ENCODE measurements at places on chromosomes 2 and 18.

DNA sequence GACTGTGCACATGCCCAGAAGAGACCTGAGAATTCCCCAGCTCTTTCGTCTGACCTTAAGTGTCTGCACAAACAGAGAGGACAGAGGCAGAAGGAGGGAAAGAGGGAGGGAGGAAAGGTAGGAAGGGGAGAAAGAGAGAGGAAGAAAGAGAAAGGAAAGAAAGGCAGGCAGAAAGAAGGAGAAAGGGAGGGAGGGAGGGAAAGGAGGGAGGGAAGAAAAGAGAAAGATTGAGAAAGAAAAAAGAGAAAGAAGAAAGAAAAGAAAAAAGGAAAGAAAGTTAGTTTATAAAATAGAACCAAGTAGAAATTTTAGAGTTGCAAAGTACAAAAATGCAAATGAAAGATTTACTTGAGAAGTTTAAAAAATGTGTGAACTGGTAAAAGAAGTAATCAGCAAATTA lies 7.4 kb upstream of the POLR1B start:
- DNase-seq = no peak

DNA sequence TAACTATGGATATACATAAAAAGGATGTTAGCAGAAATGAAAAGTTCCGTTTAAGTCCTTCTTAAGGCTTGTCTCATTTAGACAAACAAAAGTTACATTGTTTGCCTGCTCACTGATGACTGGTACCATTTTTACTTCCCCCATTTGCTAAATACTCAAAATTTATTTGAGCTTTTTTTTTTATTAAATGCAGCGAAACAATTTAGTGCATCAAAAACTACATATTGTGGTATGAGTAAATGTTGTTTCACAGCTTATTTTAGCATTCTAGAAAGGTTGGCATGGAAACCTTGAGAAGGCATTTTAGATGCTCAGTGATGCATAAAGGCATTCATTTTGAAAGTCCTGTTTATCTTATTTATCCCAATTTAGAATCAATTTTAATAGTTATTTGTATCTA lies 100.0 kb downstream of the MAP2 start:
- peak; percentile 18 for DNase-seq

GRCh38 chr18:3015851-3016250 lies 2.9 kb upstream of the LPIN2 start:
- DNase-seq = no peak

GRCh38 chr2:20877960-20878359 lies 55.1 kb upstream of the LDAH start:
- DNase-seq = no peak

GRCh38 chr18:58638441-58638840 lies 9.6 kb upstream of the ALPK2 start:
- DNase-seq = no peak

- peak; percentile 46 for DNase-seq
Measured at GRCh38 chr2:5690718-5691220, 1.4 kb upstream of the SOX11 start.

DNA sequence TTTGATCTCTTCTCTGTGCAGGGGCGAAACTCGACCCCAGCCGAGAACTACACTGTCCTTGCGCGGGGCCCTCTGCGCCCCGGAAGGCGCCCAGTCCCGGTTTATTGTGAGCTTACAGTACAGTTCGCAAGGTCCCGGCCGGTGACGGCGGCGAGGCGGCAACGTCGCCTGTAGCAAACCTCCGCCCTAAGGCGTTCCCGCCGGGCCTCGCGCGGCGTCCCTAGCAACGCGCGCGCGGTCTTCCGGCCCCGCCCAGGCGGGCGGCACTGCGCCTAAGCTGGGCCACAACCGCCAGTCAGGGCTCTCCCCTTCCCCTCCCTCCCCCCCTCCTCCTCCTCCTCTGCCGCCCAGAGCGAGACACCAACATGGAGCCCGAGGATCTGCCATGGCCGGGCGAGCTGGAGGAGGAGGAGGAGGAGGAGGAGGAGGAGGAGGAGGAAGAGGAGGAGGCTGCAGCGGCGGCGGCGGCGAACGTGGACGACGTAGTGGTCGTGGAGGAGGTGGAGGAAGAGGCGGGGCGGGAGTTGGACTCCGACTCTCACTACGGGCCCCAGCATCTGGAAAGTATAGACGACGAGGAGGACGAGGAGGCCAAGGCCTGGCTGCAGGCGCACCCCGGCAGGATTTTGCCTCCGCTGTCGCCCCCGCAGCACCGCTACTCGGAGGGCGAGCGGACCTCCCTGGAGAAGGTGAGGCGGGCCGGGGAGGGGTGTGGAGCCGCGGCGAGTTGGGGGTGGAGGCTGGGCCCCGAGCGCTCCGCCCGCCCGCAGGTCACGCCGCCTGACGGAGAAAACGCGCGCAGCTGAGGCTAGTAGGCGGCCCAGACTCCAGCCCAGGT lies at the start of gene ALMS1:
ALMS1 (plus strand) TSS at position 333 of the 838 bp plus-strand sequence; CDS start at position 366, 33 bp downstream.
- peak; percentile 74 for DNase-seq

- no peak for DNase-seq
Measured at GRCh38 chr18:29853126-29853525, 1189.4 kb downstream of the DSC3 start.

- peak; percentile 20 for DNase-seq
Measured at GRCh38 chr18:12744103-12744502, 41.3 kb downstream of the PSMG2 start.

DNA sequence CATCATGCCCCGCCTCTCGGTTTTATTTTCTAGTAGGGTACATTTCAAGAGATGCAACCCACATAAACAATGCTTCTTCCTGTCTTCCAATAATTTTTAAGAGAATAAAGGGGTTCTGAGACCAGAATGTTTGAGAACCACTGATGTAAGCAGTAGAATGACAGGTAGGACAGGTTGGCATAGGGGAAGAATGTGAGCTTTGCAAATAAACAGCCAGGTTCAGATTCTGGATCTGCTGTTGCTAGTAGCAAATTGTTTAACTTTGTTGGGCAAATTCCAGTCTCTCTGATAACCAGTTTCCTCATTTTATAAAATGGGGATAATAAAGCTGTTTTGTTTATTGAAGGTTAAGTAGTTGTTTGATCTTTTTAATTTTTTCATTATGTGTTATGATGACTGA lies 32.8 kb downstream of the SOCS6 start:
- DNase-seq = no peak

GRCh38 chr2:44838116-44838790 lies 103.2 kb upstream of the SIX3 start:
- DNase-seq = no peak

- no peak for DNase-seq
Measured at GRCh38 chr2:113851640-113852039, 38.2 kb upstream of the ACTR3 start.

GRCh38 chr18:56285387-56286065 lies 352.9 kb downstream of the TXNL1 start:
- no peak for DNase-seq

GRCh38 chr2:184680825-184681224 lies 82.5 kb downstream of the ZNF804A start:
- no peak for DNase-seq

- no peak for DNase-seq
Measured at GRCh38 chr2:70123829-70124116, 36.5 kb downstream of the PCBP1 start.

DNA sequence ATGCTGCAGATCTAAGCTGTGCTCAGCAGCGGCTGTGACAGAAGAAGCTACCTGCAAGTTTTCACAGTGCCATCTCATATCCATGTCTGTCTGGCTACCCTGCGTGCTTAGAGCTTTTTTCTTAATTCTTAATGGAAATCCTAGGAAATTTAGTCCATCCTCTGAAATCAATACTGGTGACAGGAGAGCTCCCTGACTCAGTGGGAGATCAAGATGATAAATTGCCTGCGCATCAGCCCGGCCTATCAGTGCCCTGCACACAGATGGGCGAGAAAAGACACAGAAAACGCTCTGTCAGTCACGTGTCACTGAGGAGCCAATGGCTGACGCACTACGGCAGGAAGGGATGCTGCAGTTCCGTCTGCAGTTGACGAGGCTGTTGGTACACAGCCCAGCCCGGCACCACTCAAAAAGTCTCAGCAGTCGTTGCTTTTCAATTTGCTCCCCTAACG lies 819.6 kb upstream of the FSHR start:
- peak; percentile 90 for DNase-seq

GRCh38 chr2:150675807-150676206 lies 188.3 kb upstream of the RND3 start:
- DNase-seq = no peak

GRCh38 chr2:22487541-22487940 lies 897.4 kb upstream of the KLHL29 start:
- no peak for DNase-seq

GRCh38 chr2:218877891-218878290 lies 2.8 kb upstream of the WNT10A start:
- no peak for DNase-seq

DNA sequence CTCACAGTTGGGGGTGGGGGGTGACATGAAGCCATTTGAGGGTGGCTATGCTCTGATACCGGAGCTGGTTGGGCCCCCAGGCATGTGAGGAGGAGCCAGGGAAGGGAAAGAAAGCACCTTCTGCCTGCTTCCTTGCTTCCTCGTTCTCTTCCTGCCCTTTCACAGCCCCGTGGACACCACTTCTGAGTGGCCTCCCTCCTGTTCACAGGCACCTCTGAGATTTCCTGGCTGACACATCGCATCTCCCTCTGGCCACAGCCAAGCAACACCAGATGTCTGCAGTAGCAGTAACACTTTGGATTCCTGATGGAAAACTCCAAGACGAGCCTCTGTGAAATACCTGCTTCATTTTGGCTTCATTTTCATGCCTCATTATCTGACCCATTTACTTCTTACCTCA lies 64.7 kb upstream of the ST3GAL5 start:
- DNase-seq = no peak

DNA sequence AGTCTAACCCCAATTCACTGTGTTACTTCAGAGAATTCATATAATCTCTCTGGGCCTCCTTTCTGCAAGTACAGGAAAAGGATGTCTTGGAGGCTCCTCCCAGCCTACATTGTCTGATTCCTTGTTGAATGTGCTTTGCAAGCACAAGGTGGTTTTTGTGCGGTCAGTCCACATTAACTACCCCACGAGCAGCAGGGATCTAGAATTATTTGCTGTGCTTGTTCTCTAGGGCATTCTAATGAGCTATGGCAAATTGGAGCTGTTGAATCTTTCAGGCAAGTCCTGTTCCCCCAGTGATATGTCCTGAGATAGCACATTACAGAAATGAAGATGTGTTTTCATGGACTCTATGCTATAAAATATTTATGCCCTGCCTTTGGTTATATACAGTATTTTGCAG lies 349.4 kb downstream of the SLC4A3 start:
- DNase-seq = no peak

- DNase-seq = no peak
Measured at GRCh38 chr2:215032153-215032552, 106.3 kb downstream of the ABCA12 start.

- no peak for DNase-seq
Measured at GRCh38 chr18:22250591-22250996, 81.2 kb downstream of the GATA6 start.

- DNase-seq = peak; percentile 41
Measured at GRCh38 chr2:37344453-37345361, at the start of gene QPCT. TSS of gene QPCT (plus strand) at chr2:37344630. CDS start at chr2:37344732, 102 bp downstream.

DNA sequence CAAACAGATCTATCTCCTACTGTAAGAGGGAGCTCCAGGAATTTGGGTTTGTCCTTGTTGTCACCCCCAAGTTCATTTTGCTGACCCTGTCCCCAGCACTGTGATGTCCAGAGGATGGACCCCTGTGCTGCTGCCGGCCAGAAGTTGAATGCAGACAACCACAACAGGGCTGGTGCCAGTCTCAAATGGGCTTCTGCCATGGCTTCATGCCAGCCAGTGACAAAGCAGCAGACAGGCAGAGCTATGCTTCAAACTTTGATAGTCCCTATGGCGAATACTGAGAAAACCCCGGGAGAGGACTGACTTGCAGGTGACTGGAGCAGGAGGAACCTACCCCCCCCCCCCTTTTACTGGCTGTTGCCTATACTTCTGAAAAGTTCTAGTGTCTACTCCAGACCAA lies 3.2 kb downstream of the SMAD7 start:
- DNase-seq = peak; percentile 44

DNA sequence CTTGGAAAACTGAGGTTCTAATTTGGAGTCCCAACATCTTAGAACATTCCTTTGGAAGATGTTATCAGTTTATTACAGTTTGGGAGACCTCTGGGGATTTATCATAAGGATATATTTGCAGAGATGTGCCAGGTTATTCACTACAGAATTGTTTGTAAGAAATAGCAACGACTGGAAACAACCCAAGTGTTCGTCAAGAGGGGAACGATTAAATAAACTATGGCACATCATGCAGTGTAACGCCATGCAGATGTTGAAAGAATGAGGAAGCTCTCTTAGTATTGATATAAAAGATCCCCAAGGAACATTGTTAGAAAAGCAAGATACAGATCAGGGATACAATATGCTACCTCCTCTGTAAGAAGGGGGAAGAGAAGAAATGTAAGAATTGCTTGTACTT lies 210.6 kb downstream of the TMEM247 start:
- DNase-seq = no peak

- DNase-seq = no peak
Measured at GRCh38 chr2:152602750-152603149, 114.5 kb downstream of the PRPF40A start.

- peak; percentile 22 for DNase-seq
Measured at GRCh38 chr2:216775043-216775453, 79.7 kb upstream of the IGFBP5 start.

DNA sequence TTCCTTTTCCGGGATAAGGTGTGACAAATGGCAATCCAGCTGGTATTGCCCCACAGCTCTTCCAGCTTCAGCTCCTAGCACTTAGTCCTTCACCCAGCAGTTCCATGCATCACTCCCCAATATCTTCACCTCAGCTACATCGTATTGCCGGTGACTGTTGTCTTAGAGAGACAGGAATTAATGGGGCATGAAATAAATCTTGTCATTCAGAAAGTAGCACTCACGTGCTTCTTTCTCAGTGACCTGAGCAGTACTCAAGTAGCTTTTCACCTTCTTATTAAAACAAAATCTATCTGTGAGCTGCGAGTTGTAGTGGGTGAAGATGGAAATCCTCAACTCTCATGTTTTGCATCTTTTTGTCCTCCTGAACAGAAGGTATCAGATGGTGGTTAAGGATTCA lies 72.8 kb downstream of the PTH2R start:
- DNase-seq = no peak

GRCh38 chr2:111176867-111177266 lies 56.2 kb downstream of the BCL2L11 start:
- no peak for DNase-seq

- no peak for DNase-seq
Measured at GRCh38 chr2:14257801-14258507, 374.6 kb upstream of the LRATD1 start.

GRCh38 chr2:148110184-148110583 lies 89.3 kb downstream of the MBD5 start:
- no peak for DNase-seq

- no peak for DNase-seq
Measured at GRCh38 chr2:132875193-132875592, 205.2 kb upstream of the LYPD1 start.

- DNase-seq = no peak
Measured at GRCh38 chr2:12827721-12828120, 111.0 kb downstream of the TRIB2 start.

- peak; percentile 86 for DNase-seq
Measured at GRCh38 chr2:176652300-176653182, 383.3 kb downstream of the MTX2 start.

- DNase-seq = no peak
Measured at GRCh38 chr2:126986631-126987187, 88.0 kb downstream of the TEX51 start.

- no peak for DNase-seq
Measured at GRCh38 chr2:10559634-10560224, 111.6 kb upstream of the ODC1 start.

- DNase-seq = no peak
Measured at GRCh38 chr2:129087133-129087813, 768.6 kb upstream of the HS6ST1 start.
